ENCODE measurements at places on chromosomes 11 and 22.

DNA sequence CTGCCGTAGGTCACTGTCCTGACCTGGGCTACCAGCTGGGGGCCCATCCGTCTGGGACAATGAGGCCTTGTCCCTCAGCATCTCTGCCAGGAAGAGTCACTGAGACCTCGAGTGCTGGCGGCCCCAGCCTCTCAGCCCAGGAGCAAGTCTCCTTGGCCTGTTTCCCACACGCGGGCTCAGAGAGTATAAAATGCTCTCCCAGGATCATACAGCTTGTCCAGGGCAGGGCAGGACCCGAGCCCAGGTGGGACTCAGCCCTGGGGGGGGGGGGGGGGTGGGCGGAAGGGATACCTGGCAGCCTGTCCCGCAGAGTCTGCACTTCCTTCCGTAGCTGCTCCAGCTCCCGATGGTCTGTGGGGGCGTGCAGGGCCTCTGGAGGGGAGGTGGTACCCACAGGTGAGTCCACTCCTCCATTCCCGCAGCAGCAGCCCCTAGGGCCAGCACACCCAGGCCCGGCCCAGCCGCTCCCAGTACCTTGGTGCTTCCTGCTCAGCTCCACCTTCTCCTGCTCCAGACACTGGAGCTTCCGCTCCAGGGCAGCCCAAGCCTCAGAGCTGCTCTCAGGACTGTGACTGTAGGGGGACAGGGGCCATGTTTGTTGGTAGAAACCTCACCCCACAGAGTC is 7.9 kb downstream of the CDC42BPG start:
- no peak for DNase-seq

GRCh38 chr11:19513253-19513652 is 199.4 kb upstream of the NAV2 start:
- no peak for DNase-seq

GRCh38 chr11:108606495-108607160 is 13.1 kb upstream of the EXPH5 start:
- DNase-seq: no peak

DNA sequence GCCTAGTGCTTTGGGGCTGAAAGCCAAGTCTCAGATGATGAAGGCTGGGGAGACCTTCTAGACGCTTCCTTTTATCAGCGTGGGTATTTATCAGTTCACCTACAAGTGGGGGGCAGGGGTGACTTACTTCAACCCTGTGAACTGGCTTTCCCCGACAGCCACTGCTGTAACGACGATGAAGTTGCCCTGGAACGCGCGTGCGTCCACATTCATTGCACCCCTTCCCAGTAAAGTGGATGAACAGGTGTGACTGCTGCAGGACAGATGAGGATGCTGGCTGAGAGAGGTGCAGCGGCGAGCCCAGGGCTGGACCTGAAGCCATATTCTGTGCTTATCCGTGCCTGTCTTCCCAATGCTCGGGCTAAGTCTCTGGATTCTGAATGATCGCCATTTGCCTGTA is 1122.3 kb downstream of the TBC1D22A start:
- no peak for DNase-seq

DNA sequence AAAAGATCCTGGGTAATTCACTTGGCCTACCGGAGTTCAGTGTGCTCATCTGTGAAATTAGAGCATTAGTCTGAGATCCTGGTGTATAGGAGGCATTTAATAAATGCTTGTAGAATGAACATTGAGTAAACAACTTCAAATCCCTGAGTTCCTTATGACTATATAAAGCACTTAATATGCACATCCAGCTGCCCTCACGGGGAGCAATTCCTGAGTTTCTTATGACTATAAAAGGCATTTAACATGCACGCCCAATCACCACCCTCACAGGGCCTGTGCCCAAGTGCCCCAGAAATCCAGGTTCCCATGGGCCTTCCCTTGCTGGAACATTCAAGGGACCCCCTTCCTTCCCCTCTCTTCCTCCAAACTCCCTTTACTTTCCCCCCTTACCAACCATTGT is 13.6 kb downstream of the DRD2 start:
- DNase-seq: no peak

- no peak for DNase-seq
Measured at GRCh38 chr11:65920372-65920802, 1.2 kb downstream of the DRAP1 start.

GRCh38 chr22:22195265-22196017 is 49.1 kb upstream of the VPREB1 start:
- peak; percentile 97 for DNase-seq

DNA sequence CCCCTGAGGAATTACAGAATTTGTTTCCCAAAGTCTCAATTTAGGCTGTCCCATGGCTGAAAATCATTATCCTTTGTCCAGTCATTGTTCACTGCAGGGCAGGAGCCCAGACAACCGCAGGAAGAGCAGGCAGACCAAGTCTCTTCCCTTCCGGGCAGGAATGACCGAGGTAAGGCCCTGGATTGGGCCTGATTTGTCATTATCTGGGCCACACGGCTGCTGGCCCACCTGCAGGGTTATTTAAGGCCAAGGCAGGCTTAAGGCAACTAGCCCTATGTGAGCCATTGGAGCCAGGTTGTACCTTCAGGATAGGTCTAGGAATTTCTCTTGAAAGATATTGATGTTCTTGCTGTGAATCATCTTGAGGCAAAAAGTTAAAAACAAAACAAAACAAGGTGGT is 9.7 kb upstream of the IL10RA start:
- DNase-seq: no peak

Measured in NCI-H2171 treated with DMSO at 0.1 percent for 48 hours (cell line).